ENCODE measurements at places on chromosomes 2 and 18. TPM values are rescaled to one million over a fixed set of nuclear protein-coding genes. Genes with fewer than 3 reads are reported as not detected.

The ACMSD gene
- total RNA-seq = not detected

The ITGA4 gene
- 79.4 TPM for total RNA-seq

DNA sequence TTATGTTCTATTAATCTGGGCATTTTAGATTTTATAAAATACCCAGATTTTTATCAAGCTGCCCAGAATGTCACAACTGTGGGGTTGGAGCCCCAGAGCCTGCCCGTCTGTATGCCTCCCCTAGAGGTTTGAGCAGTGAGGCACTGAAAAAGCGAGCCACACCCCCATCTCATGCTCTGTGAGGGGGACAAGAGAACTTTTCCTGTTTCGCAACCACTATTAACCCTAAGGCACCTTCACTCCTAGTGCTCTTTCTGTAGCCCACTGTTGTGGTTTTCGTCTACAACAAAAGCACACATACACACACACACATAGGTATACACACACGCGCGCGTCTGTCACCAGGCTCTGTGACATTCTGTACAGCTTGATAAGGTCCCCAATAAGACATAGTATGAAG is 38.0 kb downstream of the DCDC2C start:
- no peak for DNase-seq

- no peak for DNase-seq
These were observed 74.2 kb upstream of the STK17B start for GRCh38 chr2:196245378-196246140.

DNA sequence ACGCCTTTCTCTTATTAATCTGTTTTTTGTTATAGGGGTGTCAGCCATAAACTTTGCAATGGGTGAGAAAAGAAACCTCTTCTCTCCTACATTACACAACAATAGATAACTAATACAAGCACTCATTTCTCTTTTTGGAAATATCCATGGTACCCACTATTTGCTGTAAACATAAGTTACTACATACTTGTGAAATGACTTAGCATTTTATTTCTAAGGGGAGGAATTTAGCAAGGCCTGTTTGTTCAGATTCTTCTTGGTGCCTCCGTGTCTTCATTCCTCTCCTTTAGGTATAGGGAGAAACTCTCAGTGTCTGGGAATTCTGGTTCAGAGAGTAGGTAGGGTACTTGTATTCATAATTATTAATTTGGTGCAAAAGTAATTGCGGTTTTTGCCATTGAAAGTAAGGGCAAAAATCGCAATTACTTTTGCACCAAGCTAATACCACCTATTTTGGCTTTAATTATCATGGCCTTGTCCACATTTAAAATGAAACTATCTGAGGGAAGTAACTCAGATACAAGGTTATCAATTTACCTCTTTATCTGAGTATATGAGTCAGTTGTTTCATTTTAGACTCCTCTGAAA is 134.8 kb downstream of the MREG start:
- DNase-seq = no peak

- no peak for DNase-seq
These were observed 348.9 kb downstream of the HRH4 start for GRCh38 chr18:24809173-24809950.

GRCh38 chr2:175871331-175872004 is 130.6 kb downstream of the LNPK start:
- DNase-seq = no peak

DNA sequence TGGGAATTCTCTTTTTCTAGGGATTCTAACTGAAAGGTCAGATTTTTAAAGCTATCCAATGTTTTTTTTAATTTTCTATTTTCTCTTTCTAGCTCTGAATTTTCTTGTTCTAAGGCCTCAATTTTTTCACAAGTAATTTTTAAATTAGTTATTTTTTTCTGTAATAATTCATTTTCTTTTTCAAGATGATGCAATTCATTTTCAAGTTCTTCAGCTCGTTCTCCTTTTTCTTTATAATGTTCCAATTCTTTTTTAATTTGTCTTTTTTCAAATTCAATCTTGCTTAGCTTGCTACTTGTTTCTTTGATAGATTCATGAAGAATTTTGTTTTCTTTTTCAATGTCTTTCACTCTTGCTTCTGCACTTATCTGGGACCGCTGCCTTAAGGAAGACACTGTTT is 65.7 kb upstream of the MTIF2 start:
- no peak for DNase-seq
